ENCODE measurements at places on chromosomes 3 and 15. TPM values are rescaled to one million over a fixed set of nuclear protein-coding genes. Genes with fewer than 3 reads are reported as not detected.

Gene PCNP
- total RNA-seq: 99.6 TPM

Gene NECTIN3
- 47.3 TPM for total RNA-seq

Gene TASOR
- 41.2 TPM for total RNA-seq

Gene KBTBD13
- total RNA-seq: not detected

Gene PLA2G4E
- not detected for total RNA-seq

Gene CHDH
- total RNA-seq: 34.1 TPM

Gene TRAT1
- 1.3 TPM for total RNA-seq

Gene PLSCR2
- 2.7 TPM for total RNA-seq

Gene PGBD4
- 1.4 TPM for total RNA-seq

Gene SLC12A1
- not detected for total RNA-seq

Gene COL6A5
- 0.08 TPM for total RNA-seq

GRCh38 chr15:50377867-50378751 lies 23.1 kb upstream of the GABPB1 start:
- no peak for DNase-seq

DNA sequence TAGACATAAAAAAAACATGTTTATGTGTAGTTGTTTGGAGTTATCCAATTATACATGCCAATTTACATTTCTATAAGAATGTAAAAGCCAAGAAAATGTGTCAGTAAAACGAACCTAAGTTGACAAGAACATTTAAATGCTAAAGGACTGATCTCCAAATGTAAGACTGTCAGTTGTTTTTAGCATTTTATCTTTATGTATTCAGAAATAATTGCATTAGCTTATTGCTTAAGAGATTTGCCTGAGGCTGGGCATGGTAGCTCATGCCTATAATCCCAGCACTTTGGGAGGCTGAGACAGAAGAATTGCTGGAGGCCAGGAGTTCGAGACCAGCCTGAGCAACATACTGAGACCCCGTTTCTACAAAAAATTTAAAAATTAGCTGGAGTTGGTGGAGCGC lies 26.9 kb downstream of the PXK start:
- DNase-seq: no peak

- no peak for DNase-seq
These were observed 216.8 kb upstream of the RBMS3 start for GRCh38 chr3:29064085-29064484.

- DNase-seq: peak; percentile 12
These were observed 161.9 kb downstream of the WNT7A start for GRCh38 chr3:13718000-13718399.

DNA sequence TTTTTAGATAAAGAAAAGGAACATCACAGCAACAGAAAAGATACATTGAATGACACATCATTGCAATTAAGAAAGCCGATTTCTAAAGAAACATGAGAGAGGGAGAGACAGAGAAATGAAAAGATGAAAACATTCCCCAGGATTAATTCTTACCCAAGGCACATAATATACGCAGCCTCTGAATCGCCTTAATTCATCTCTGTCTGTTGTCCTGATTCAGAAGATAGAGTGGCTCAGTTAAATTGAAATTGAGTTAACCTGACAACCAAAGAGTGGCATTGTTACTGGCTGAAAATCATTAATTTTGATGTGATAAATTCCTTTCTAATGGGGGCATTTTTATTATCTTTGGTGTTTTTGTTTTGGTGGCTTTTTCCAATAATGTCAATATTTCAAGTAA lies 701.9 kb downstream of the EDEM1 start:
- DNase-seq: no peak

GRCh38 chr15:60799885-60800284 lies 320.9 kb upstream of the ICE2 start:
- DNase-seq: no peak

GRCh38 chr3:53833700-53834099 lies 12.5 kb downstream of the CHDH start:
- no peak for DNase-seq

GRCh38 chr3:110576960-110577359 lies 494.7 kb upstream of the NECTIN3 start:
- no peak for DNase-seq
